ENCODE measurements at places on chromosomes 16 and 17.

- no peak for DNase-seq
Observed at GRCh38 chr16:67814567-67814966, 7.9 kb downstream of the TSNAXIP1 start.

DNA sequence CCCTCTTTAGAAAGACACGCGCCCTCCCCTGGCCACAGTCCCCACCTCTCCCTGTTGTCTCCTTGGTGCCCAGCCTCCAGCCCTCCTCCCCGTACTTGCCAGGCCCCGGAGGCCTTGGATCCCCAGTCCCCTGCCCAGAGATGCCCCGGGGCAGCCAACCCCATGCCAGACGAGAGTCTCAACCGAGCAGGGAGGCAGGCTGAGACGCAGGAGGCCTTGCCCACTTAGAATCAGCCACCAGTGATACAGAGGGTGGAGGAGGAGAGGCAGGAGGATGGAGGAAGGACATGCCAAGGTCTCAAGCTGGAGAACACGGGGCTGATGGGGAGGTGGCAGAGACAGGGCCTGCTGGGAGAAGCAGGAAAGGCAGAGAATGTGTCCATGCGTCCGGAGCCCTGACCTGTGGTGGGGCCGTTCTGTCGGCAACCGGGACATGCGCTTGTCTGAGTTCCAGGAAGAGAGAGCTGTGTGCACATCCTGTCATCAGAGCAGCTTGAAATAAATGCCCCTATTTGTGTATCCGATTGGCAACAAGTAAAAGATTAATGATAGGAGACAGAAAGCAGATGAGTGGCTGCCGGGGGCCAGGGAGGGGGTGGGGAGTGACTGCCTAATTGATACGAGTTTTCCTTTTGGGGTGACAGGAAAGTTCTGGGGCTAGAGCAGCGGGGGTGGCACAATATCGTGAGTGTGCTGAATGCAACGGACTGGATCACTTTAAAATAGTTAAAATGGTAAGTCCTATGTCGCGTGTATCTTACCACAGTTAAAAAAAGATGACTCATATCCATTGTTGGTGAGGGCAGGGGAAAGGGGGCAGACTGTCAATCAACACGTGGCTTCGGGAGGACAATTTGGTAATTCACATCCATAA lies 44.7 kb upstream of the MEAK7 start:
- DNase-seq: peak; percentile 47

DNA sequence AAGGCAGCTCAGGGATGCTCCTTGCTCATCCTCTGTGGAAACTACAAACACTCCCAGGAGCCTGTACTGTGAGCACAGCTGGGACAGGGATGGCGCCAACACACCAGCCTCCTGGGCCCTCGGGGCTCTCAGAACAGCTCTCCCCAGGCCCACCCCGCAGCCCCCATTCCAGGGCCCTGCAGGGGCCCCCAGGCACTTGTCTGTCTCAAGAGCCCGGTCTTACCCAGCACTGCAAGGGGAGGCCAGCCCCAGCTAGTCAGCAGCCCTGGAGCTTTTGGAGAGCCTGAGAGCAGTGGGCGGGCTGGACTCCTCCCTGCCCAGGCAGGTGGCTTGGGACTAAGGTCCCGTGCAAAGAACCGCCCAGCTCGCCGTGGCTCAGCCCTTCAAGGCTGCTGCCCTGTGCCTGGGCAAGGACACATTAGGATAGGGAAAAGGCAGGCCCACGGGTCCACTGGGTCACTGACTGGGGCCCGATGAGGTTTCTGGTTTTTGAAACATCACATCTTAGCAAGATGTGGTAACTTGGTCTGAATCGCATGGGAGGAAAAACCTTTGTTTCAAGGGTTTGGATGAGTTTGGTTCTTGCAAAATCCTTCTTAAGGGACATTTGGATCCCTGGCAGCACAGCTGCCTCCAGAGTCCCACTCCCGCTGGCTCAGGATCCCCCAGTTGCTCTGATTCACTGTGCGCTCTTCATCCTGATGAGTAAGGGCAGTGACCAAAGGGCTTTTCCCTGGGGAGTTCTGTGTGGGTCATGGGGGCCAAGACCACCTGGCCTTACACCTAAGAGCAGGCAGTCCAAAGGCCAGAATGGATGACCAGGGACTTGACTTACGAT lies 2.8 kb downstream of the DNASE1L2 start:
- no peak for DNase-seq

- DNase-seq: no peak
Observed at GRCh38 chr17:50689251-50689650, 18.5 kb downstream of the ANKRD40 start.

- DNase-seq: no peak
Observed at GRCh38 chr17:9218064-9218635, 196.8 kb downstream of the NTN1 start.

GRCh38 chr16:83912519-83913244 lies 13.8 kb downstream of the MLYCD start:
- no peak for DNase-seq

DNA sequence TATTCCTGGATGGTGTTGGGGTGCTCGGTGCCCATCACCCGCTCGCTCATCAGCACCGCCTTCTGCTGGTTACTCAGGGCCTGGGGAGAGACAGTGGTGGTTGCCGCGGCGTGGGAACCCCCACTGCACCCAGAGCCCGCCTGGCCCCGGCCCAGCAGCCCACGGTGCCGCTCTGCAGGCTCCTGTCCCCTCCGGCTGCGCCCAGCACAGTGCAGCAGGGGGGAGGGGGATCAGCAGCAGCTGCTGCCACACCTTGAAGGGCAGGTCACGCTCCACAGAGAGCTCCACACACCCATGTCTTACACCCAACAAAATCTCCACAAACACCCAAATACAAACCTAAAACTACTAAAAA lies 18.8 kb downstream of the CLUH start:
- no peak for DNase-seq

- peak; percentile 73 for DNase-seq
Observed at GRCh38 chr17:82351713-82352488, 7.1 kb upstream of the TEX19 start.

DNA sequence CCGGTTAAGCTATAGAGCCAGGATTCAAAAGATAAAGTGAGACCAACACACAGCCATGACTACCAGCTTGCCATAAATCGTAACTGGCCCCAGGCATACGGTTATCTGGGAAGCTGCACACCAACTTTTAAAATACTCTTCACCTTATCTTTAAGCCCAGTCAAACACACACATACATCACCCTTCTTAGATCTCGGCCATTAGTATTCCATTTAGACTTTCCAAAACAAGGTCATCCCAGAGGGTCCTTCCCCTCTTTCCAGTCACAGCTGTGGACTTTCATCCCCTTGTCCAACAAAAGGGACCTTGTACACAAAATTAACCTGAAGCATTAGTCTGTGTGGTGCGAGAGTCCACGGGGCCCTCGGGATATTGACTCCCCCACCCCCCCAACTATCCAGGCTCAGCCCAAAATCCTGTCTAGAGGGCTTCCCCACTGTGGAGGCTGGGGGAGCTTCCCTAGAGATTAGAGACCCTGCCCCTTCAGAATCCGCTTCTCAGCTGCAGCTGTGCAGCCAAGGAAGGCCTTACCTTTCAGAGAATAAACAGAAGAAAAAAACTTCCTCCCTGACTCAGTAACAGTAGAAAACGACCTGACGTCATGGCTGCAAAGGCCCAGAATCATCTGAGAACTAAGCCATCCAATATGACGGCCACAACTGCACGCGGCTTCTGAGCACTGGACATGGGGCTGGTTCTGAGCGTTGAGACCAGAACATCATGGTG lies 9.9 kb downstream of the ZFHX3 start:
- DNase-seq: no peak

- DNase-seq: no peak
Observed at GRCh38 chr17:14123619-14124278, 54.4 kb downstream of the COX10 start.

DNA sequence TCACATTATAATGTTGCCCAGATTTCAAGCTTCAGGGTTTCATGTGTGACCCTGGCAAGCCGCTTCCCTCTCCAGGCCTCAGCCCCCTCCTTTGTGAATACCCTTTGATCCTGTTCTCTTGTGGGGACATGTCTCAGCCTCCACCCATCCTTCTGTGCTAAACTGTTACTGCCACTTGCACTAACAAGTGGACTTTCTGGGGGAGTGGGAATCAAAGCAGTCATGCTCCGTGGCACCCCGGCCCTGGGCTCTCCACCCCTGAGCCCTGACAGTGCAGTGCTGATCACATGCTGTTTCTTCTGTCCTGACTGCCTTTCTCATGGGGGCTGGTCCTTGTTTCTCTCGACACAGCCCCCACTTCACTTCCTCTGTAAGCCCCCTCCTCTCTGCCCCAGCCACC lies 9.7 kb upstream of the DCAF7 start:
- DNase-seq: no peak

- DNase-seq: no peak
Observed at GRCh38 chr16:89071686-89072547, 21.7 kb upstream of the ACSF3 start.

- DNase-seq: no peak
Observed at GRCh38 chr17:45888392-45888791, 6.0 kb upstream of the MAPT start.

DNA sequence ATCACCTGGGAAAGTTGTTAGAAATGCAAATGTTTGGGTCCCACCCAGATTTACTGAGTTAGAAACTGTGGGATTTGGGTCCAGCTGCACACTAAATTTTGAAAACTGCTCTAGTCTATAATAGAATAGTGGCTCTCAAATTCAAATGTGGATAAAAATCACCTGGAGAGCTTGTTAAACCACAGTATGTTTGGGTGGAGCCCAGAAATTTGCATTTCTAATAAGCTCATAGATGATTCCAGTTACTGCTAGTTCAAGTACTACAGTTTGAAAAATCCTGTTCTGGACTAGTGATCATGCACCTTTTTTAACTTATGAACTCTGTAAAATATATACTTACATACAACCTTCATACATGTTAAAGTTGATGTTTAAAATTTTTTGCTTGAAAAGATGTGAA lies 27.8 kb downstream of the RABEP1 start:
- DNase-seq: no peak

GRCh38 chr16:57743458-57743857 lies 7.9 kb downstream of the KATNB1 start:
- DNase-seq: no peak

DNA sequence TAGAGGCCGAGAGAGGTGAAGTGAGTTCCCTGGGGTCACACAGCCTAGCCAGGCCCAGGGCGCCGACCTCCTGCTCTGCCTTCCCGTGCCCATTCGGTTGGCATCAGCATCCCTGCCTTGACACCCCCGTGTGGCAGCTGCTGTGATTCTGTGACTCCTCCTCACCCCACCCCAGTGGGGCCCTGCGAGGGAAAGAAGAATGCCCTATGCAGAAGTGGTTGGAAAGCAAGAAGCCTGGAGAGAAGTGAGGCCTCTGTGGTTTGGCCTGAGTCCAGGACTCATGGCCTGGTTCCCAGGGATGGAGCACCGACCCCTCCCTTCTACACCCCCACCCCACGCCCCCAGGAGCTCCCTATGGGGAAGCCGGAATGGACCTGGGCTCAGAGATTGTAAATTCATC lies 296.2 kb downstream of the SEC14L1 start:
- no peak for DNase-seq

DNA sequence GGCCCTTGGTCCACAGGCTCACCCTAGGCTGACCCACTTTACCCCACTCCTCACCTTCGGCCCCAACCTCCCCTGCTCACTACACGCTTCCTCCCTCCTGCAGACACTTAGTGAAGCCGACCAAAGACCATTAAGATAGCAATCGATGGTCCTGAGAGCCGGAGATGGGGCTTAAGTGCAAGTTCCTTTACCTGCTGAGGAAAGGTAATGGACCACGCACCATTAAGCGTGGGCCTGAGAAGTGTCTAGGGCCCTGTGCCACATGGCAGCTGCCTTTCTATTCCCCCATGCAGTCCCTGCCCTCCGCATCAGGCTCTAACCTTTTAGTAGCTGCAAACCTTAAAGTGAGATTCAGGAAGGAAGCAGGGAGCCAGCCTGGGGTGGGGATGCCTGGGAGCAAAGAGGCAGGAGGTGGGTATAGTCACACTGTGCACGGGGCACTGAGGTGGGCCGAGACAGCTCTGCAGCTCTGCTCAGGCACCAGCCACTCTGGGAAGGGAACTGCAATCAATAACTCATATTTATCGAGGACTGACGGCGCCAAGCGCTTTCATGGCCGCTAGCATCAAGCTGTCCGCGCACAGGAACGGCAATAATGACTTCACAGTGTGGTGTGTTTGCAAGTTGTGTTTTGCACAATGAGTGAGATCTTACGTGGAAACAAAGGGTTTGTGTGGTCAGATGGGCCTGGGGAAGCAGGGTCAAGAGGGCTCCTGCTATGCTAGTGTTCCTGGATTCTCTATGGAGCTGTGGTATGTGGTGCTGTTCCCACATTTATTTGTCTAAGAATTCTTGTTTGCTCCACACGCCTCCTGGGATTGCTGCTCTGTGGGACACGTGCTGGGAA lies 84.9 kb upstream of the CDC42EP4 start:
- no peak for DNase-seq

- DNase-seq: no peak
Observed at GRCh38 chr16:71851746-71852145, 6.0 kb downstream of the ATXN1L start.

GRCh38 chr16:3087243-3088235 lies 11.6 kb downstream of the ZSCAN10 start:
- DNase-seq: no peak

DNA sequence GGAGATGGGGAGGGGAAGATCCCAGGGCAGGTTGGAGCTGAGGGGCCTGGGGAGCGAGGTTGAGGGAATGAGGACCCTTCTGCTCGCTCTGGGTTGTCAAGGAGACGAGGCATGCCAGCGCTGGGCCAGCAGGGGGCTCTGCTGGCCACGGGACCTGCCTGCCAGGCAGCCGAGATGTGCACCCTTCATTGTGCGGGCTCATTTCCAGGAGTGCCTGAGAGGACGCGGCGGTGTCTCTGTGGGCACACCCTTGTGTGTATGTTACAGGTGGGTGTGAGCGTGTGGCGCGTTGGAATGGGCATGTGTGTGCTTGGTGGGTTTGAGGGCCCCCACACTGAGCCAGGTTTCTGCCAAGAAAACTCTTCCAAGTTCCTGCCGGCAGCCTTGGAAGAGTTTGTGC lies 15.9 kb downstream of the ARHGAP23 start:
- DNase-seq: peak; percentile 82

DNA sequence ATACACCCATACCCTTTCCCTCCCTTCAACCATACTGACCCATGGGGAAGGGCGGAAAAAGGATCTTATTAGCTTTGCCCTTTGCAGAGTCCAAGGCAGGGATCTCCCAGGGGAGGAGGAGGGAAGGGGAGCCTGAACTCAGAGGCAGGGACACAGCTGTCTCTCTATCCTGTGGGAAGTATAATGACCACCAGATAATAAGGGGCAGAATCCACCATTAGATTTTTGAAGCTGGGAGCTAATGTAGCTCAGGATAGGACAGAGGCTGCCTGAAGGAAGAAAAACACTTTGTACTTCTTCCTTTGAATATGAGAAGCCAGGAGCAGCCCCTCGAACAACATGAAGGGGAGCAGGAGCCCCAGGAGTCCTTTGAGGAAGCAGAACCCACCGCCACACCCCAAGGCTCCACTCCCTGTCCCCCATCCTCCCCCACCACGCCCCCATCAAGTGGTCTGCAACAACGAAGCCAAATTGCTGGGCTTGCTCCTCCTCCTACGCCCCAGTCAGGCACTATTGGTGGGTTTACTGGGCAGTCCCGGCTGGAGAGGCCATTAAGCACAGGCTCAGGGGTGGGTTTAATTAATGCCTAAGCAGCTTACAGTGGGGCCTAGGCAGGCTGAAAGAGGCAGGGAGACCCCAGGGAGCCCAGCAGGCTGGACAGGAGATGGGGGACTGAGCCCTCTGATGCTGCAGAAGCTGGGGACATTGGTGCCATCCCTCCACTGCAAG lies 5.3 kb downstream of the MPP2 start:
- DNase-seq: no peak

Data from globus pallidus (tissue), 1 donor.